ENCODE measurements at places on chromosomes 16 and 17. TPM values are rescaled to one million over a fixed set of nuclear protein-coding genes. Genes with fewer than 3 reads are reported as not detected.
A peak's percentile ranks its signal among the peaks of the same experiment; 100 is the strongest.

DNA sequence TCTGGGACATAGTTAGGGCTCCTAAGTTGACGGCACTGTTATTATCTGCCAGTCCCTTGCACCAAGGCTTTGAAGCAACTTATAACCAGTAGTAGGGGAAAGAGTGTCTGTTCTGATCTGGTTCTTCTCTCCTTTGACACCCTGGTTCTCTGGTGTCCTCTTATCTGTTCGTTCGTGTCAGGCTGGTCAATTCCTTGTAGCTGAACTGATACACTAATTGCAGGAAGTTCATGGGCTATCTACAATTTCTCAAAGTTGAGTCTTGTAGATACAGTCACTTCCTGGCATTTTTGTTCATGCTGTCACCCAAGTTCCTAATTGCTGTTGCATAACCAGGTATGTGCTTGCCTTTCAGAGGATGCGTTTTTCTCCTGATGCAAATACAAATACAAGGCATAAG lies 17.3 kb upstream of the MYO1D start:
- DNase-seq = no peak

RHBDF1 gene
- 66.8 TPM for total RNA-seq

GRCh38 chr17:78986048-78986648 lies 6.4 kb upstream of the LGALS3BP start:
- peak; percentile 70 for DNase-seq

DNA sequence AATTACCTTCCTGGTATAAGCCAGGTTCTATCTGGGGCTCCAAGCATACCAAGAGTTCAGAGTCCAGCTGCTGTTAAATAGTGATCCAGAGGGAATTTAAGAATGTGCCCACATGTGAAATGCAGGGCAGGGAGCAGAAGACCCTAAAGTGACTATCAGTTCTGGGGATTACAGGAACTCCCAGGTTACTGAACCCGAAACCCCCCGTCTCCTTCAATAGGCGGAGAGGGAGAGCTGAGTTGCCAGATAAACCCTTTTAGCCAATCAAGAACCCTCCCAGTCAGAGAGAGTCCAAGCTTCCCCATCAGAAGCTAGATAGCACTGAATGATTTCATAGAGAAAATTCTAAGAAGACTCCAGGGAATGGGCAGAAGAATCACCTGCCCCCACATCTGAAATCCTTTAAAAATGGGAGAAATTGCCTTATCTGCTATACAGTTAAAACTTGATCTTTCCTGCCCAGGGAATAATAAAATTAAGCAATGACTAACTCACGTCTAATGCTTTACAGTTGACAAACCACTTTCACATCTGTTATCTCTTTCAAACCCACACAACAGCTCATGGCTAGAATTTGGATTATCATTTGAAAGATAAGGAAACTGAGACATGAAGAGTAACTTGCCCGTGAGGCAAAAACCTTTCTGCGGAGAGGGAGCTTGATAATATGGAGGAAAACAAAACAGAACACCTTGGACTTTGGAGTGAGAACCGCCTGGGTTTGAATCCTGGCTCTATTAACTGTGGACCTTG lies 10.2 kb downstream of the NOG start:
- no peak for DNase-seq

CDRT15 gene
- total RNA-seq = not detected

DNA sequence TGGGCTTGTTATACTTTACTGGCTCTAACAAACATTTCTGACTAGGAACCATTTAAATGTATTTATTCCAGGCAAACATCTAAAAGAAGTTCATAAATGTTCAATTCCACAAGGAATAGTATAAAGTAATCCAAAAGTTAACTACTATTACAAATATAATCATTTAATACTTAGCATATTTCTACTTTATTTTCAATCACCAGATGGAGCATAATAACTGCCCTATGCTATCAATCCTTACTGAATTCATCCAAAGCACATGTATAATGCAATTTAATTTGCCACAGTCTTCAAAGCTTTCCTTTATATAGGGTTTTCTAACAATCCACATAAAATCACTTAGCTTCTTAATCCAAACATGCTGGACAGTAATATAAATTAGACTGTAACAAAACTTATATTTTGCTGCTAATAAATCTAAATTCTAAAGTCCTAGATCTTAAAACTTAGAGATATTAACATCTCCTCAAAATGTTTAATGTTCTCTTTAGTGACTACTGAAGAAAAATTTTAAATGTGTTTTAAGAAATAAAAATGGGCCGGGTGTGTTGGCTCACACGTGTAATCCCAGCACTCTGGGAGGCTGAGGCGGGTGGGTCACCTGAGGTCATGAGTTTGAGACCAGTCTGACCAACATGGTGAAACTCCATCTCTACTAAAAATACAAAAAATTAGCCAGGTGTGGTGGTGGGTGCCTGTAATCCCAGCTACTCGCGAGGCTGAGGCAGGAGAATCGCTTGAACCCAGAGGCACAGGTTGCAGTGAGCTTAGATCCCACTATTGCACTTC lies 5.9 kb downstream of the MEIOB start:
- no peak for DNase-seq

GRCh38 chr16:4660454-4661007 lies 32.8 kb upstream of the NUDT16L1 start:
- DNase-seq = peak; percentile 25

- no peak for DNase-seq
Observed at GRCh38 chr16:77514500-77515220, 79.8 kb upstream of the ADAMTS18 start.

- no peak for DNase-seq
Observed at GRCh38 chr17:9728005-9728404, 63.4 kb downstream of the DHRS7C start.

DNA sequence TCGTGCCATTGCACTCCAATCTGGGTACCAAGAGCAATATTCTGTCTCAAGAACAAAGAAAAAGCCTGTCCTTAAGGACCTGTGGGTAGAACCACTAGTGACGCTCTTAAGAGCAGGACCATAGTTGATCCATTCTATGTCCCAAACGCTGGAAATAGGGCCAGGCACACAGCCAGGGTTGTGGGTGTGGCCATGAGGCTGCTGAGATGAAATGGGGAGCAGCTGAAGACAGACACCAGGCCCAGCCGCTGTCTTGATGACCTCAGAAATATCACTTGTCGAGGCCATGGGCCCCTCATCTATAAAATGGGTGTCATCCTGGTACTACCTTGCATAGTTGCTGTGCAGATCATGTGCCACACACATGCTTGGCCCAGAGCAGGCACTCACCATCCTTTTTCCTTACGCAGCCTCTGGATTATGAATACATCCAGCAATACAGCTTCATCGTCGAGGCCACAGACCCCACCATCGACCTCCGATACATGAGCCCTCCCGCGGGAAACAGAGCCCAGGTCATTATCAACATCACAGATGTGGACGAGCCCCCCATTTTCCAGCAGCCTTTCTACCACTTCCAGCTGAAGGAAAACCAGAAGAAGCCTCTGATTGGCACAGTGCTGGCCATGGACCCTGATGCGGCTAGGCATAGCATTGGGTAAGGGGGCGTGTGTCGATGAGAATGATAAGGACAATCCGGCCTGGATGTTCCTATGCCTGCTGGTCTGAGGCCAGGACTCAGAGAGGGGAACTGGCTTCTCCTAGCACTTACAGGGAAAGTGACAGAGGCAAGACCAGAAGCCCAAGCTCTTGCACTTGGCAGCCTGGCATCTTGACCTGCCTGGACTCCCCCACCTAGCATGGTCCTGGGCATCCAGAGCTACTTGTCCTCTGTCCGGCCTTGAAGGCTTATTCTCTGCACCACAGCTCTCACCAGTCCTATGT lies 25.5 kb downstream of the CDH5 start:
- DNase-seq = no peak

DNA sequence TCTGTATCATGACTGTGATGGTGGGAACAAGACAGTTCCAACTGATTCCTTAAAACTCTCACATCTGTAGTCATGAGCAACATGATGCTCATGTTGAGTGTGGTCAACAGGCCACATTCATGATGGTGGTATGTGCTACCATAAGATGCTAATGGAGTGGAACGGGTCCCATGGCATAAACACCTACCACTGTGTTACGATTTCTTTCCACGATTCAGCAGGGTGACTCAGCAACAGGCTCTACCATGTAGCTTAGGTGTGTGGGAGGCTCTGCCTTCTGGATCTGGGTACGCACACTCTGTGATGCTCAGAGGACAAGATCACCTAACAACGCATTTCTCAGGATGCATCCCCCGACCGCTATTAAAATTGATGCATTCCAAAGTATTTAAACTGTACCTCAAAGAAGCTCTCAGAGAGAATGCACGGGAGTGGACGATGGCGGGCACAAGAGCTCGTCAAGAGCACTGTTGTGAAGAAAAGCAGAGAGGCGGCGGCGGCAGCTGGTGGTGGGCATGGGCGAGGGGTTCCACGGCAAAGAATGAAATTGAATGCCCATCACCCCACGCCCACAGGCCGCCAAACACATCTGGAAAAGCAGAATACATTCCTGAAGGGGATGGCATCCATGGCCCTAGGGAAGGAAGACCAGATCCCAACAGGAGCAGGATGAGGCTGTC lies 133.3 kb downstream of the ZNF778 start:
- no peak for DNase-seq

GRCh38 chr16:20203272-20203671 lies 124.0 kb downstream of the GP2 start:
- no peak for DNase-seq

GRCh38 chr17:34567691-34568465 lies 11.5 kb upstream of the TMEM132E start:
- no peak for DNase-seq

ABR gene
- total RNA-seq = 83.1 TPM

ADAD2 gene
- total RNA-seq = not detected

GRCh38 chr17:79842656-79843473 lies 3.6 kb upstream of the CBX4 start:
- peak; percentile 15 for DNase-seq

GRCh38 chr16:529012-529575 lies 1.6 kb downstream of the CAPN15 start:
- DNase-seq = no peak

FOXN1 gene
- total RNA-seq = not detected

- no peak for DNase-seq
Observed at GRCh38 chr17:74760404-74761105, 12.1 kb downstream of the NHERF1 start.

TNK1 gene
- total RNA-seq = not detected

DNA sequence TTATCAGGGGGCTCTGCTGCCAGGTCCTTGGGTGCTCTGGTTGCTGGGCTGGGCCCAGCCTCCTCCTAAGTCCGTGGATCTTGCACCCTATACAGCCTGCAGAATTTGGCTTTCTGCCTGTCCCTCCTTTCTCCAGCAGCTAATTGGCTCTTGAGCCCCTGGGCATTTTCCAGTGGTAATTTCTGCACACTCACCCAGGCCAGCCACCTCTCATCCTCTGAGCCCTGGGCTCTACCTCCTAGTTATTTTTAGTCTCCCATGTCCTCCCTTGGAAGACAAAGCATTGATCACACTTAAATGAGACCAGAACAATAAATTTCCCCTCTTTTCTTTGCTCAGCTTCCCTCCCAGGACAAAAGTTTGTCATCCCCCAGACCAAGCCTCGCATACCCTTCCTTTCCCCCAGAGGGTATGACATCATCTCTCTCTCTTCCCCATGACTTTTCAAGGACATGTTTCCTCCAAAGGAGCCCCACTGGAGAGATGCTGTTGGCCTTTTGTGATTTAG lies 38.1 kb downstream of the C17orf75 start:
- DNase-seq = no peak

DNA sequence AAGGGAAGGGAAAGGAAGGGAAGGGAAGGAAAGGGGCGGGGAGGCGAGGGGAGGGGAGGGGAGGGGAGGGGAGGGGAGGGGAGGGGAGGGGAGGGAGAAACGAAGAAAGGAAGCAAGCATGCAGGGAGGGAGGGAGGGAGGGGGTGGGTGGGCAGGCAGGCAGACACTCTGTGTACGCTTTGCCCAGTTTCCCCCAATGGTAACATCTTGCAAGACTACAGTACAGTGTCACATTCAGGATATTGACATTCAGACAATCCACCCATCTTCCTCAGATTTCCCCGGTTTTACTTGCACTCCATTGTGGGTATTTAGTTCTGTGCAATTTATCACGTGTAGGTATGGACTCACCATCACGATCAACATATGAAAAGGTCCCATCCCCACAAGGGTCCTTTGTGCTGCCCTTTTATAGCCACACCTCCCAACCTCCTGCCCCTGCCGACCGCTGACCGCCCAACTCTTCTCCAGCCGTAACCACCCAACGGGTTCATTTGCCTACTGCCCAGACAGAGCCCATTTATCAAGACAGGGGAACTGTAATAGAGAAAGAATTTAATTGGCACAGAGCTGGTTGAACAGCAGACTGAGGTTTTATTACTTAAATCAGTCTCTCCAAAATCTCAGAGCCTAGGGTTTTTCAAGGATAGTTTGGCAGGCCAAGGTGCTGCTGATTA lies 91.4 kb upstream of the FA2H start:
- peak; percentile 60 for DNase-seq

GRCh38 chr16:79639576-79640311 lies 39.2 kb upstream of the MAF start:
- no peak for DNase-seq

DNA sequence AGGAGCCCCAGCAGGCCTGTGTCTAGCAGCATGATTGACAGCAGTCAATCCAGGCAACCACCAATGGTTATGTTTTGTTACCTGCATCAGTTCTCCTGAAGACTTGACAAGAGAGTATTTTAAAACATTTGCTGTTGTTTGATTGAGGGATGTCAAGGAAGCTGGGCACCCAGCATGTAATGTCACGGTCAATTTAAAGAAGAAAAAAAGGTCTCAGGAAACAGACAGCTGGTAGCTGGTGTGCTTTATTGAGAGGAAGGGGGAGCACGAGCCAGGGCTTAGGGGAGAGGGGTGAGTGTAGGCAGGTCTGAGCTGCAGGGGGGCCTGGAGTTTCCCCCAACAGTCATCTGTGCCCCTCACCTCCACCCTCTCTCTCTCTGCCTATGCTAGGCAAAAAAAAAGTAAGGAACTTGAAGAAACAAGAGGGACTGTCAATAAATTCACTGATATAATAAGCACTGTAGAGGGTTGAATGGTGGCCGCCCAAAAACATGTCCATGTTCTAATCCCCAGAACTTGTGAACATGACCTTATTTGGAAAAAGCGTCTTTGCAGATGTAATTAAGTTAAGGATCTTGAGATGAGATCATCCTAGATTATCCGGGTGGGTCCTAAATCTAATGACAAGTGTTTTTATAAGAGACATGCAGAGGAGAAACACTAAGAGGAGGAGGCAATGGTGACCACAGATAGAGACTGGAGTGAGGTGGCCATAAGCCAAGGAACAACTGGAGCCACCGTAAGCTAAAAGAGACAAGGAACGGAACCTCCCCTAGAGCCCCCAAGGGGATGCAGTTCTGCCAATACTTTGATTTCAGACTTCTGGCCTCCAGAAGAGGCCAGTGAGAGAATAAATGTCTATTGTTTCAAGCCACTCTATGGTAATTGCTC lies 14.5 kb downstream of the TSPOAP1 start:
- DNase-seq = no peak

CEP295NL gene
- 1.5 TPM for total RNA-seq

GRCh38 chr17:82931699-82932517 lies 92.1 kb upstream of the ZNF750 start:
- peak; percentile 83 for DNase-seq

RNF222 gene
- not detected for total RNA-seq

- peak; percentile 79 for DNase-seq
Observed at GRCh38 chr17:43846221-43846712, 709 bp upstream of the CD300LG start.
